Body of pancreas (tissue), 4 donors: ENCODE measurements at places on chromosomes 12 and 14.

- DNase-seq = no peak
Measured at GRCh38 chr12:22628228-22628627, 3.3 kb downstream of the ETNK1 start.

DNA sequence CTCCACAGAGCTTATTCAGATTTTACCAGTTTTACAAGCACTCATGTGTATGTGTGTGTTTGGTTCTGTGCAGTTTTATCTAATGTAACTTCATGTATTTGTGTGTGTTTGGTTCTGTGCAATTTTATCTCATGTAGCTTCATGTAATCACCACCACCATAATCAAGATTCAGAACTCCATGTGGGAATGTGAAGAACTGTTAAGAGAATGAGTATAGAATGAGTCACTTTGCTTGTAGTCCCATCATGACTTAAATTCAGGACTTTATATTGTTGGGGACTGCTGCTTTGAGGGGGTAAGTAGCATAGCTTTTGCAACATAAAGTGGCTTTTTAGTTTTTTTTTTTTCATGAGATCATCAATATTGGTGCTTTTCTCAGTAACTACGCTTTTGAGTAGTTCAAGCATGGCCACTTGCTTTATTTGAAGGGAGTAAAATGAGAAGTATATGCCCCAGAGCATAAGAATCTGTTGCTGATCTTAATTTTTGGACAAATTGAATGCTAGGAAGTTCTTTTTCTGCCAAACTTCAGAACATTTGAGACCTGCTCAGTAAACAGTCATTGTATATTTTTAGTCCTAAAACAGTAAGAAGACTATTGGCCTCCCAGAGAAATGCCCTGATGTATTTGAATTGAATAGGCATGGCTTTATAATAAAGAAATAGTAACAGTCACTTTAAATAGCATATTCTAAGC lies 28.8 kb downstream of the PROX2 start:
- no peak for DNase-seq

GRCh38 chr14:91410771-91411536 lies 6.7 kb downstream of the CCDC88C start:
- DNase-seq = no peak

- no peak for DNase-seq
Measured at GRCh38 chr14:63443988-63444387, 99.2 kb downstream of the PPP2R5E start.

- no peak for DNase-seq
Measured at GRCh38 chr12:104547235-104547634, 90.5 kb downstream of the CHST11 start.

DNA sequence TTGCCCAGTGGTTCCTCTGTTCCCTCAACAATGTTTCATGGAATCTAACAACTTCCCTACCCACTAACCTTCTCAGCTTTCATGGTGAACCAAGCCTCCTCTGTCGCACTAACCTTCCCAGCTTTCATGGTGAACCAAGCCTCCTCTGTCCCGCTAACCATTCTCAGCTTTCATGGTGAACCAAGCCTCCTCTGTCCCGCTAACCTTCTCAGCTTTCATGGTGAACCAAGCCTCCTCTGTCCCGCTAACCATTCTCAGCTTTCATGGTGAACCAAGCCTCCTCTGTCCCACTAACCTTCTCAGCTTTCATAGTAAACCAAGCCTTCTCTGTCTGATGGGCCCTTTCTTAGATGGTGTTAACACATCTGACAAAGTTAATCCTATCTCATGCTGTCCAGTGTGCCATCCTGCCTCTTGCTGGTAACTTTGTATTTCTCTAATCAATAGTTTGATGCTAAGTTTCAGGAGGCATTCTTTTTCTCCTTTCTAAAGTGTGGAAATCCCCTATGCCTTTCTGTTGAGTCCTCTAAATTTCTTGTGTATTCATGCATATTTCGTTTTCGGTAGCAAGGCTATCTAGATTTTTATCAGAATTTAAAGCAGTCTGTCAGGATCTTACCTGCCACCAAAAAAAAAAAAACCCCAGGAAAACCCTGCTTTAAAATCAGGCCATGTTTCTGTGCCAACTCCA lies 26.8 kb upstream of the KCNK13 start:
- no peak for DNase-seq

GRCh38 chr12:3751151-3752095 lies 1.5 kb downstream of the CRACR2A start:
- DNase-seq = no peak

- no peak for DNase-seq
Measured at GRCh38 chr12:65656891-65657351, 167.4 kb upstream of the HMGA2 start.

- DNase-seq = peak; percentile 45
Measured at GRCh38 chr12:71157601-71158233, at the start of gene TSPAN8. TSPAN8 (minus strand) TSS chr12:71157999; CDS start chr12:71157678, 321 bp downstream.

- DNase-seq = no peak
Measured at GRCh38 chr12:100075598-100075997, 67.1 kb downstream of the BLTP3B start.

DNA sequence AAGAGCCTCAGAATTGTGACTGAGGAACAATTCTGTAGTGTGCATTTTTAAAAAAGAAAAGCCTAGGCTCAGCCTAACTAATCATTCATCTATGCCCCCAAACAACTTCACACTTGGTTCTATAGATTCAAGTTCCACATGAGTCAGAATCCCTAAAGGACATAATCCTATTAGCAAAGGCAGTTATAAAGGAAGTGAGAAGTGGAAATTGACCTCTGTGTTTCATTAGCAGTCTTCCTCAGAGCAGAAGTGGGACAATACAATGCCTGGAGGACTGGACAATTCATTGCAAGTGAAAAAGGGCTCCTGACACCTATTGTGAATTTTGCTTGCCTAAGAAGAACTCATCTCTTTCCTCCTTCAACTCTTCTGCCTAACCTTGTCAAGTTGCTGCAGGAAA lies 222.3 kb downstream of the PTPRO start:
- no peak for DNase-seq

- DNase-seq = no peak
Measured at GRCh38 chr12:106900554-106900953, 55.2 kb upstream of the TMEM263 start.

DNA sequence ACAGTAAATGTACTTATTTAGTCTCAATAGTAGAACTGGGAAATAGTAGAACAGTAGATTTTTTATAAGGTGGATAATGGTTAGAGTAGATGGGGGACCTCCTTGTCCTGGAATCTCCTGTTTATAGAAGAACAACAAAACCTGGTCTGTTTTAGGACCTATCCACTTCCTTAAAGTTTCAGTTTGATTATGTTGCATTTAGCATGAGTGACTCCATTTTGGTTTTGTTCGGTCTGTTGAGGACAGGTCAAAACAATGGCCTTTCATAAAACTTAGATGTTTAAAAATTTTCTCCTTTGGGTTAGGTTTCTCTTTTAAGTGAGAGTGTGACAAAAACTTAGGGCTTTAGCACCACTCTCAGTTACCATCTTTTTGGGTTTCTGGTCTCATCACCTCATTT lies 308.9 kb downstream of the BTG1 start:
- no peak for DNase-seq

GRCh38 chr12:24940157-24940556 lies 8.7 kb downstream of the BCAT1 start:
- DNase-seq = no peak

- DNase-seq = peak; percentile 98
Measured at GRCh38 chr12:69623970-69624369, 13.3 kb upstream of the LRRC10 start.

DNA sequence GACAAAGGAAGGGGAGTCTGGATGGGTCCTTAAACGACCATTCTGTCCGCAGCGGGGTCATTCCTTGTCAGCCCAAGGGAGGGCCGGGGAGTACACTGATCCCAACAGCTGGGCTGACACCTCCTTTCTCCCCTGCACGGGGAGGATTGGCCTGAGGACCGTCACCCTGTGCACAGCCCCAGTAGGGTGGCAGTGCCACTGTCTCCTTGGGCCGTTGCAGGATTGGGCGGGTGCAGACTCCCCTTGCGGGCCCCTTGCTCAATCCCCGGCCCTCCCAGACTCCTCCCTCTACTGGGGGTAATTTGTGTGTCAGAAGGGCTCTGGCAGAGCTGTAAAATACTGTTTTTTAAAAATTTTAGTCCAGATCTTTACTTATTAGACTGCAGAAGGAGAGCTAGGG lies 12.6 kb upstream of the AMN start:
- no peak for DNase-seq

DNA sequence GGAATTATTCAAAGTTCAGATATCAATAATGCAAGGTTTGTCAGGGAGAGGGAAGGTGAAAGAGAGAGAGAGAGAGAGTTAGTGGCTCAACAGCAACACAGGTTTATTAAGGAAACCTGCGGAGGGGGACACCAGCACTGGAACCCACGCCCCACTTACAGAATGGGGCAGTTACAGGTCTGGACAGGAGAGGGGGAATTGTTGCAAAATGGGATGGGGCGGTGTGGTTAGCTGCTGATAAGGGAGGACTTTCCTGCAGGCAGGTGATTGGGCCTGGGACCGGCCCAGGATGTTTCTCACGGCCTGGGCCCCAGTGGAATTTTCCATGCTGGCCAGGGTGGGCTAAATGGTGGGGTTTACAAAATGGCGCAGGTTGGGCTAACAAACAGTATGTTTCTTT lies 278.2 kb upstream of the SLC16A7 start:
- no peak for DNase-seq

GRCh38 chr14:35944847-35945246 lies 118.7 kb downstream of the BRMS1L start:
- no peak for DNase-seq

- no peak for DNase-seq
Measured at GRCh38 chr12:112927925-112928324, 10.3 kb upstream of the OAS3 start.
